Heart left ventricle (tissue), 16 donors: ENCODE measurements at places on chromosomes 13 and 19. TPM values are rescaled to one million over a fixed set of nuclear protein-coding genes. Genes with fewer than 3 reads are reported as not detected.

Gene SIX5
- 24.0 TPM for total RNA-seq

Gene CABP5
- not detected for total RNA-seq

Gene DCUN1D2
- total RNA-seq: 153 TPM

Gene FFAR2
- not detected for total RNA-seq

DNA sequence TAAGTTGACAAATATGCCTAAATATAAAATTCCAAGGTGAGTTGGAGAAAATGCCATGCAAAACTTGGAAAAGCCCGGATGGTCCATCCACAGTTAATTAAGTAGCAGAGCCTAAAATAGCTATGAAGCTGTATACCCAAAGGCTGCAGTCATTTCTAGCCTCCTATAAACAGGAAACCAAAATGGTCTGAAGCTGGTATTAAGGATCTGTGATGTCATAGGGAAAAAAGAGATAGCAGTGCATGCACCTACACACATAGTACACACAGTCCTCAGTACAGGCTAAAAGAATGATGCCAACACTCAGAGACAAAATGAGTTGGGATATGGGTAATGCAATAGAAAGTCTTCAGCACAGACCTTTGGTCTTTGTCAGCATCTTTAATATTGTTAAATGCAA is 736.9 kb downstream of the EFNB2 start:
- no peak for DNase-seq

- no peak for DNase-seq
These were observed 18.0 kb upstream of the PAN3 start for GRCh38 chr13:28120317-28120716.

- no peak for DNase-seq
These were observed 100.0 kb downstream of the SHISA2 start for GRCh38 chr13:25951831-25952230.

GRCh38 chr19:24081056-24081455 is 5.9 kb upstream of the ZNF254 start:
- no peak for DNase-seq

DNA sequence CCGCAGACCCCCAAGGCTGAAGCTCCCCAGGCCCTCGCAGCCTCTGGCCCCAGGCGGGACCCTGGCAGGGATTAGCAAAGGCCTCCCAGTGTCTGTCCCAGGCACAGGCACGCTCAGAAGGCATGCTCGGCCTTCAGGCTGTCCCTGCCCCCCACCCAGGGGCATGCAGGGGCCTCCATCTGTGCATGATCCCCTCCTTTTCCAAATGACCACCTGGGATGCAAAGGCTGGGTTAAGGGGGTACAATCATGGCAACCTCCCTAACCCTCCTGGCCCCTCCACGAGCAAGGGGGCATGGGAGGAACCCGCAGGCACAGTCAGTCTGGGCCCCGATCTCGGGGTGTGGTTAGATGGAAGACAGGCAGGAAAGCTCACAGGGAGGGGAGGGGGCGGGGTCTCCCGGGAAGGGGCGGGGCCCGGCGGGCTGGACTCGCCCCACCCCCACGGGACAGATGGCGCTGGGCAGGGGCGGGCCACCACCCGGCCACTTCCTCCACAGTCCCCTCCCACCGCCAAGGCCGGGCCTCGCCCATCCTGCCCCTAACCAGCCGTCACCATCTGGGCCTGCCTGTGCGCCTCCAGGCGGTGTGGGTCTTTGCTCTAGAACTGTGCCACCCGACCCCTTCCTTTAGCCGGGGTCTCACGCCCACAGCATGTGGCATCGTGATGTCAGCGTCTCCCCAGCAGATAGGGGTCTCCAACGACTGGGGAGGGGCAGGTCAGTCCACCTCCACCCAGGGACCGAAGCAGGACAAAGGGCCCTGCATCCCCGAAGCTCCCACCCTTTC is 7.0 kb upstream of the REXO1 start:
- peak; percentile 96 for DNase-seq

DNA sequence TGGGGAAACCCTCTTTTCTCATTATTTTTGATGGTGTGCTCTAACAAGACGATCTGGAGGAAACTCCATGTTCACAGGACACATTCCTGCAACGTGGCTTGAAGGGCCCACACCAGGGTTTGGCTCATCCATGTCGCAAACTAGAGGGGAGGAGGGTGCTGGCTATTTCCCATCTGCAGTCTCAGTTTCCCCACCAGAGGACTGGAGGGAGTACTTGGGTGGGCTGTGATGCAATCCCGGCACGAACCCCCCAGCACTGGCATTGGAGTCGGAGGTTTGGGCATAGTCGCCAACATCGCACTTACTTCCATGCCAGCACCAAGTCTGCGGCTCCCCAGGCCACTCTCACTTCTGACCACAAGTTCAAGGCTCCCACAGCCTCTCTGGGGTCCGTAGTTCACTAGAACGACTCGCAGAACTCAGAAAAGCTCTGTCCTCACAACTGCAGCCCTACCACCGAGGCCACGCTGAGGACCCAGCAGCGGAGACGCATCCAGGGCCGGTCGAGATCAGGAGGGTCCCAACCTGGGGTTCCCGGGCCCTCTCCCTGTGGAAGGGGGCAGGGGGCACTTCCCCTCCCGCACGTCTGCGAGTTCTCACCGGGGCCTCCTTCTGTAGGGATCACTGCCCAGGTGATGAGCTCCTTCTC is 165.6 kb upstream of the SOX1 start:
- no peak for DNase-seq

DNA sequence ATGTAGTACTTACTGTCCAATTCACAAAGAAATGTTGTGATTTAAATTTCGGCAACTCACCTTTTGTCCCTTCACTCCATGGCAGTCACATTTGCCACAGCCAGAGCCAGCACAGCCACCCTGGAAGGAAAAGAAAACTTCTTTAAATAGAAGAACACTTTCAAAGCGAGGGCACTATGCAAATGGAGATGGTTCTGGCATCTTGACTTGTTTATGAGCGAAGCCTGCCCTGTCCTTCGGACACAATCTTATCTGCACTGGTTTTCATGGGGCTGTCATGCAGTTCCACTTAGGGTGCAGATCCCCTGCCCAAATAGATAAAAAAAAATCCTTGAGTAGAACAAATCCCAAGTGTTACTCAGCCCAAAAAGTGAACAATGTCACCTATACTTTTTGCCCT is 64.3 kb downstream of the COL4A1 start:
- no peak for DNase-seq

- peak; percentile 74 for DNase-seq
These were observed 18.5 kb downstream of the TMED1 start for GRCh38 chr19:10817291-10818038.

- DNase-seq: no peak
These were observed 63.4 kb upstream of the KPNA3 start for GRCh38 chr13:49855930-49856329.

DNA sequence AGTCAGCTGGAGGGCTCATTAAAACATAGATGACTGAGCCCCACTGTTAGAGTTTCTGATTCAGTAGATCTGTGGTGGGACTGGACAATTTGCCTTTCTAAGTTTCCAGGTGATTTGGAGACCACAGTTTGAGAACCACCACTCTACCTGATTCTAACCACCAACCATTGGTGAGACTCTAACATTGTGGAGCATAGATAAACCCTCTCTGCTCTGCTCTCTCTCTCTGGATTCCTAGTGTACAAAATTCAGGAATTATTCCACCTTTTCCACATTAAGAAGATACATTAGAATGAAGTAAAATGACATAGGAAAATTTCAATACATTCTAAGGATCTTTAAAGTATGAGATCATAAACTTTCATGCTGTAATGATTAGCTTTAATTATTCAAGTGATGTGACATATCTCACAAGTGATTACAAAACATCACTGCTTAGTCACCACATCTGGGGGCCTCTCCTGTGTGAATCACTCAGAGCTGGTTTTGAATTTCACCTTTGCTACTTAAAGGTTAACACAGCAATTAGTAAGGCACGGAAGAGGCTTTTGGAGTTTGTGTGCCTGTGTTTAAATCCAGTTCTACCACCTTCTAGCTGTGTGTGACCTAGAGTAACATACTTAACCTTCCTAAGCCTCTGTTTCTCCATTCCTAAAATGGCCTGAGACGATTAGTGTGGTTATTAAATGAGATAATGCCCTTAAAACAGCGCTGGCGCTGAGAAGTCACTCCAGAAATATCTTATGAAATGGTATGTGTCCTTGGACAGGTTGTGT is 78.5 kb upstream of the NBEA start:
- no peak for DNase-seq

DNA sequence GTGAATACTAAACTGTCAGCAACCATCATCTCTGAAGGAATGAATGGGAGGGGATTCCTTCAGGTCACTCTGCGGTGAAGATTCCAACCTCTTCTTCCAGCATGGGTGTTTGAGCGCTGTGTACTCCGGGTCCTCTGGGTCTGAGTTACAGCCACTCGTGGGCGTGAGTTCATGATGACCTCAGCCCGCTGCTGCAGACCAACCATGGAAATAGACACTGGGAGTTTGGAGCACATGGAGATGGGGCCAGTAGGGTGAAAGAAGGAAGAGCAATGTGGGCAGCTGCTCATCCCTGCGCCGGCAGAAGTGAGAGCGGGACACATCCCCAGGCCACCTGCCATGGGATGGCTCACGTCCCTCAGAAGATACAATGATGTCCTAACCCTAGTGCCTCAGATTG is 16.8 kb upstream of the RAB20 start:
- DNase-seq: no peak
